Stimulated activated effector memory CD8-positive, alpha-beta T cell treated with anti-CD3 and anti-CD28 coated beads, Interleukin-12 subunit alpha, Interleukin-12 subunit beta, amount 100 ng/mL, for 72 hours (primary cell): ENCODE measurements at places on chromosomes 7 and 10.

- DNase-seq: no peak
Observed at GRCh38 chr7:49724071-49724470, 49.4 kb upstream of the VWC2 start.

- DNase-seq: no peak
Observed at GRCh38 chr10:122044045-122044661, 55.2 kb downstream of the TACC2 start.

DNA sequence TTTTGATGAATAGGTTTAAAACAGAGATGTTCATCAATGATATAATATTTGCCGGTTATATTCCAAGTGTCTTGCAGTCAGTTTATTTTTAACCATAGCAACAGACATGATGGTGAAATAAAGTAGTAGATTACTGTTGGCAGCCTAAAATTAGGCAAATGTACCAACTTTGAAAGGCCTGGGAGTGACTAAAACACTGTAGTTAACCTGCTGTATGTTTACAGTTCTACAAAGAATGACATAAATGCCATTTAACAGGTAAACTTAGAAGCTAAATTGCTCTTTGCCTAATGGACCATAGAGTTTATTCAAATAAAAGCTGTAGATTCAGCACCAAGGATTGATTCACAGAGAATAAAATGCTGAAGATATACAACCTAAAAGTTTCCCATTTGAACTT, 64.1 kb downstream of the PHTF2 start:
- DNase-seq: no peak

DNA sequence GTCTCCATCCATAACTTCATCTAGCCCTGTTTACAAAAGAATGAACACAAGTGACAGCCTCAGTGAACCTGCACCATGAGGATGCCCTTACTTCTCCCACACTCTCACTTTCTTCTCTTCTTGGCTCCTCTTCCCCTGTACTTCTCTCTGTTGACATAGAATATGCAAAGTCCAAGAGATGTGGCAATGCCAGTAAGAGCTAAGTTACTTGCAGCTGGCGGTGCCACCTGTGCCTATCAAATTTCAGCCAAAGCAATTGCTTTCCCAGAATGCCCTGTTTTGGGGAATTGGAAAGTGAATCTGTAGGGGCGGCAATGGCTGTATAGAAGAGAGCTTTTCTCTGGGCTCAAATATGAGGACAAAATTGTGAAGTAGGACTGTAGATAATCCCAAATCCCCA, 557.8 kb downstream of the AUTS2 start:
- no peak for DNase-seq

DNA sequence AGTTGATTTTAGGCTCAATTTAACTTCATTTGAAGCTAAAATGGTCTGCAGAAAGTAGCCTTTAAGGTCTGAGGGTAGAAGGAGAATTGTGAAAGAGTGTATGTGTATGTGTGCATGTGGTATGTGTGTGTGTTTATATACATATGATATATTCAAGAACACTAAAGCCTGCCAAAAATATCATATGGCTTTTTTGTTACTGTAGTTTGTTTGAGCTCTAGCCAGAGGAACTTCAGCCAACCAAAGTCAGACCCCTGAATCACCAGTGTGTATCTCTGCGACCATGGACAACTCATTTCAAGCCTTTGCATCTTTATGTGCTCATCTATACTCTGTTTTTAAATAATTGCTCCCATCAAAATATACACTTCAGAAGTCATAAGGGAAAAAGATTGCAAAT, 58.4 kb upstream of the HDAC9 start:
- no peak for DNase-seq

DNA sequence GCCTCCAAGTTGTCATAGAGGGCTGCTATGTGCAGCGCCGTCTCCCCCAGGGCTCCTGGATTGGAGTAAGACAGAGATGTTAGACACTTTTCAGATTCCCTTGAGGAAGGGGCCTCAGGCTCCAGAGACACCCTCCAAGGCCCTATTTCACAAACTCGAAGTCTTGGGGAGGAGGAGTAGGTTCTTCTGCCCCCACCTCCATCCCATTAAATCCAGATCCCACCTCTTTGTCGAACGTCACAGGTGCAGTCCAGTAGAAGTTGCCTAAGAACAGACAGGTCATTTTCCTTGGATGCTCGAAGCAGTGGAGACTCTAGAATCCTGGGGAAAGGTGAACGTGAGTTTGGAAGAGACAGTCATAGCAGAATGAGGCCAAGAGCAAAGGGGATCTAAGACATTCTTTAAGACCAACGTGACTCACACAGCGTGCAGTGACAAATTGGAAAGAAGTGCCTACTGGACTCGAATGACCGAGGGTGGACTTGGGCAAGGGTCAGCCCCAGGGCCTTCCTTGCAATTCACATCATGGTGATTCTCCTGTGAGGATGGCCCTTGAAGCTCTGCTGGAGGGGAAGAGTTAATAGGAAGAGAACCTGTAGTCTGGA, 3.3 kb downstream of the TRPV5 start:
- no peak for DNase-seq

DNA sequence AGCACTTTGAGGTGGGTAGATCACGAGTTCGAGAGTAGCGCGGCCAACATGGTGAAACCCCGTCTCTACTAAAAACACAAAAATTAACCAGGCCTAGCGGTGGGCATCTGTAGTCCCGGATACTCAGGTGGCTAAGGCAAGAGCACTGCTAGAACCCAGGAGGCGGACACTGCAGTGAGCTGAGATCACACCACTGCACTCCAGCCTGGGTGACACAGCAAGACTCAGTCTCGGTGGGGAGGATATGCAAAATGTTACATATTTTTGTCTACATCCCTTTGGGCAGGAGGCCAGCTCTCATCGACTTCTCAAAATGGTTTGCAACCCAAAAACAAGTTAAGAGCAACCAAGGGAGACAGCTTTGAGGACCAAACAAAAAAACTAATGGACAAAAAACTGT, 8.2 kb downstream of the ATE1 start:
- no peak for DNase-seq

DNA sequence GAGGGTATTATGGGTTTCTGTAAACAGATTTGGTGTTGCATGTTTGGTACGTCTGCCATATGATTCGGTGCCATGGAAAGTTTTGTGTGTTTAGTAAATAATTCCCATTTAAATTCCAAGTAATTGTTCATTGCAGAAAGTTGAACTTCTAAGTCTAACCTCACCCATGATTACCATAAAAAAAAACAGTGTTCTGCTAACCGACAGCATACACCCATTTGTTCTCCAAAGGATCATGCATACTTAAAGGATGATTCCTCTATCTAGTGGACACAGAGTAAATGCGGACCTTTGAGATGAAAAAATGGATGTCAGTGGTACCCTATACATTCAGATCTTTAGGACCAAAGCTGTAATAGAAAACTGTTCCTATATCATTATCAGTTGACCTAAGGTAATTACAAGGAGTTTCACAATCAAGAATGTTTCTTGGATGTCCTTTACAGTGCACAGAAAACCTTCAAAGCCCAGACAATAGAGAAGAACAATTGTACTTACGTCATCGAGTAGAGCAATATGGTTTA, 209.9 kb downstream of the CRPPA start:
- DNase-seq: no peak

DNA sequence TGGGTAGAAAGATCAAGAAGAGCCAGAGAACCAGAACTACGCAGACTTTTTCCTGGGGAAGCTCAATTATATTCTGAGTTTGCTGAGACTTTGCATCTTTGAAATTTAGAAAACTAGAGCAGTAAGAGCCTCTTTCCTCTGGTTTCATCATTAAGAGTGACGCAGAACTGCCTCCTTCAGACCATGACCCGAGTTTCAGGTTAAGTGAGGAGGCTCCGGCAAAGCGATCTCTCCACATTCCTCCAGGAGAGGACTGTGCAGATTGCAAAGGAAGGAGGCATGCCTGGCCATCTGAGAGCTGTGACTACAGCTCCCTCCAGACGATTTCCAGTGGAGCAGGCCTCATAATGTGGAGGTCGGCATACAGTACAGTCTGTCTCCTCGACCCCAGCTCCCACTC, 115.8 kb upstream of the LANCL2 start:
- DNase-seq: no peak

DNA sequence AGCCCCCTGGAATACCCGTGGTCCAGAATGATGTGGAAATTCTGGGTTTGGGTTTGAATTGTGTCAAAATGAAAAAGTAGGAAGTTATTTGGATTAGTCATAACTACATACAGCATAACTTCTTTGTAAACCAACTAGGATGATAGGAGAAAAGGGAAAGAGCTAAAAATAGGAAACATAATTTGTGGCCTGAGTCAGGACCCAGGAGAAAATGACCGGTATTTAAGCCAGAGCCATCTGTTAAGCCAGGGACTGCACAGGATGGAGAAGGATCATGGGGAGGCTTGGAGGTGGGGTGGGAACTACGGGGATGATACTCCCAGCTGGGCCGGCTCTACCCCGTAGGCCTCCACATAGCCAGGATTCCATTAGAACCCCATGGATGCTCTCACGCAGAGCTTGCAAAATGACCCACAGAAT, 98.6 kb downstream of the MYOF start:
- DNase-seq: no peak
